ENCODE measurements at places on chromosomes 12 and 14.

DNA sequence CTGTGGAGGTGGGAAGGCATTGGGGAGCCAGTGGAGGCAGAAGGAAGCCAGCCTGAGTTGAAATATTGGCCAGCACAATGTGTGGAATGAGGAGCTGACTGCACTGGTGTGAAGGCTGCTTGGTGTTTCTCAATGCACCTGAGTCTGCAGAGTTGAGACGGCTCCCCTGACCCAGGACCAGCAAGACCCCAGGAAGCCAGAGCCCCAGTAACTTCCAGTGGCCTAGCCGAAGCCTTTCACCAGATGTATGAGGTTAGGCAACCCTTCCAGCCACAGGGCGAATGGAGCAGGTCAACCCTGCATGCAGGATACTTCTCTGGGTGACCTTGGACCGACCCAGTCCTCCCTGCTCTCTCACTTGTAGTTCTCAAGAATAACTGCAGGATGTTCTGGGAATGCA is 12.9 kb upstream of the KRT73 start:
- DNase-seq: no peak

- DNase-seq: peak; percentile 25
Observed at GRCh38 chr14:65847075-65847847, 434.7 kb downstream of the FUT8 start.

DNA sequence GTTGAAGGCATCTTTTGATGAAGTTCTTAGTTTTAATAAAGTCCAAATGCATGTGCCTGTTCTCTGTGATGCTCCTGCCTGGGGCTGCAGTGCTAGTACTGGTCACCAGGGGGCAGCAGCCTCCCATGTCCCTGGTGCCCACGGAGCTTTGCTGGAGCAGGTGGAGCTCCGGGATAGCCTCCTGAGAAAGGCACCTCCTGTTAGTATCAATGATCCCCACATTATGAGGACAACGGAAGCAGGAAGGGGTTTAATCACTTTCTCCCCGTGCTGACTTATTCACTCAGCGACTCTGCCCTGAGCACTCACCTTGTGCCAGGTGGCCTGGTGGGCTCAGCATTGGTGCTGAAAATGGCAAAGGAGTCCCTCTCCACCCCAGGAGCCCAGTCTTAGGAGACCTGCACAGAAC is 123.0 kb upstream of the PZP start:
- DNase-seq: peak; percentile 79

DNA sequence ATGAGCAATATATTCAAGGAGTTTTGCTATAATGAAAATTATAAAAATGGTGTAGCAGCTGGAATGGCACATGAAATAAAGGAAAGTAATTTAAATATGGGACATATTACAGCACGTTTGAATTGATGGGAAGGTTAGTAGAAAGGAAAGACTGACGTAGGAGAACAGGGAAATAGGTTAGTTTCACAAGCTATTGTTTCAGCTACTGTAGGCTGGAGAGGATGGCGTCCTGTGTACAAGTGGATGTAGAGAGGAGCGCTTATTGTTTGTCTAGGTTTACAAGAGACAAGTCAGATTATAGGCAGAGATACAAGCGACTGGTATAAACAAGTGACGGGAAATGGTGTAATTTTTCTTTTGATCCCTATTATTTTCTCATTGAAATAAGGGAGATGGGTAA is 431.2 kb upstream of the PDE3A start:
- no peak for DNase-seq

GRCh38 chr12:11981121-11981733 is 89.5 kb upstream of the BCL2L14 start:
- DNase-seq: no peak

GRCh38 chr14:92726135-92726932 is 22.1 kb downstream of the LGMN start:
- peak; percentile 85 for DNase-seq

- no peak for DNase-seq
Observed at GRCh38 chr12:109757671-109758265, 44.1 kb downstream of the FAM222A start.

DNA sequence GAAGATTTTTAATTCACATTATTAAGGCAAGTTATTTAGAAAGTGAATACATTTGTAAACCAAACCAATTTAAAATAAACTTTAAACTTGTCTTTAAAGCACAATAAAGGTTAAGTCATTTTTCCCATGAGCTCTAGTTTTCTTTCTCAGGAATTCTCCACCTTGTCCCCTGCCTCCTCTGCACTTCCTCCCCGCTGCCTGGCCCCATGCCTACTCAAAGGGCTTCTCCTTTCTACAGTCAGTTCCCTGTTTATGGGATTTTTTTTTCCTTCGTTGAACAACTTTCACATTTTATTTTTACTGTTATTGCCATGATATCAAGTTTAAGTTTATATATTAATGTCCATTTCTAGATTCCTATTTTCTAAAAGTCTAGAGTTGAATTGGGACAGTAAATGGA is 223.0 kb downstream of the SLC25A21 start:
- no peak for DNase-seq

DNA sequence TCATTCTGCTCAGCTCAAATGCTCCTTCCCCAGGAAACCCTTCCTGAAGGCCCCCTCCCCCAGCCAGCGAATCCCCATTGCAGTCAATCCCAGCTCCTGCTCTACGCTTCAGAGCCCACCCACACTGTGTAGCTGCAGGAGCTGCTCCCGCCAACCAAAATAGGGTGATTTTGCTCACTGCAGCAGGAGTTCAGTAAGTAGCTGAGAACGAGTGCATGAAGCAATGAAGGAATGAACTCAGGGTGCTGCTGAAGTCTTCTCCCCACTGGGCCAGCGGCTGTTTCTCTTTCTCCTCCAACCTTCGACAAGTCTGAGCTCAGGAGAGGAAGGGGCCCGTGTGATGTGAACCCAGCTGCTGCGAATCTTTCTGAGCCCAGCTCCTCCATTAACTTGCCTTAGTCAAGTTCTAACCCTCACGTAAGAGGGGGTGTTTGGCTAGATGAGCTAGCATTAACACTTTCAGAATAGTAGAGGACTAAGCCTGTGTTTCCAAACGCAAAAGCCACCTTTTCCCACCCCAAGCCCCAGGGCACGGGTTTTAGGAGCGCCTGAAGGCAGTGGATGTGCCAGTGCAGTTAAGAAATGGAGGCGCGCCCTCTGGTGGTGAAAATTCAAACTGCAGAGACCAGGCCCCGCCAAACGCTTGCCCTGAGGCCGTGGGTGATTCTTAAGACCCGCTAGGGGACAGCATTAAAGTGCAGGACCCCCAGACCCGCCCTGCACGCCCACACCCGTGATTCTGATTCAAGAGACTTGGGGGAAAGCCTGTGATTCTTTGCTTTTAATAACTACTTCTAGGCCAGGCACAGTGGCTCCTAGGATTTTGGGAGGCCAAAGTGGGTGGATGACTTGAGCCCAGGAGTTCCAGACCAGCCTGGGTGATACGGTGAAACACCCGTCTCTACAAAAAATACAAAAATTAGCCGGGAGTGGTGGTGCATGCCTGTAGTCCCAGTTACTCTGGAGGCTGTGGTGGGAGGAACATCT is 11.9 kb upstream of the SERPINA4 start:
- DNase-seq: peak; percentile 47

DNA sequence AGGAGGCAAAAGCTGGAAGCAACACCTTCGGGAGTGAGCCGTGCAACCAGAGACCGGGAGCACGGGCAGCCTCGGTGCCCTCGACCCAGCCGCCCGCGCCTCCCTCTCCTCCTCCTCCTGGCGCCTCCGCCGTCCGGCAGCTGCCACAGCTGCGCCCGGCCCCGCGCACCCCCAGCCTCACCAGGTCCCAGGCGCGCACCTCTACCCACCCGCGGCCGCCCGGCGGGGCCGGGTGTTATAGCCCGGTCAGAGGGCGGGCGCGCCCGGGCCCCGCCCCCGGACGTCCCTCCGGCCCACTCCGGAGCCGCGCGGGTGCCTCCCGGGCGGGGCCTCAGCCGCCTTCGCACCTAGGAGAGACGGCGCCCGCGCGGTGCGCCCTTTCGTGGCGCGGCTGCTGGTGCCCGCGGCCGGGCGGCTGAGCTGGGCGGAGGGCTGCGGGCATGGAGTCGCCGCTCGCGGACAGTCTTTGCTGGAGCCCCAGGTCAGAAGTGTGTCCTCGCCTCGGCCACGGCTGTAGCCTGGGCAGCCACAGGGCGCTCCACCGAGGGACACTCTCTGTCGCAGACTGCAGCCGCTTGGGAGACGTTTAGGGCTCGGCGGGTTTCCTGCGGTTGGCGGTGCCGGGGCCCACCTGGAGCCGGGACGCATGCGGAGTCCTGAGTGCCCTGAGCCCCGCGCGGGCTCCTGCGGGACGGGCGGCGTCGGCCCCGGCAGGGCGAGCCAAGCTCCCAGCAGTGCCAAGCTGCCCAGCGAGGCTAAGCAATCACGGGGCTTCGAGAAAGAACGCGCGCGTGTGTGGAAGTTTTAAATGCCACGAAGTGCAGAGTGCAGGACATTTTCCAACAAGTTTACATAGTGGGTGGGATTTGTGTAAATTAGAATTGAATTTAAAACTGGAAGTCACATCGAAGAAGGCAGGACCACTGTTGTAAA is at the start of gene CPM:
CPM (minus strand) TSS at position 211 of the 933 bp plus-strand sequence. CDS start 334 bp downstream, outside the sequence.
- DNase-seq: peak; percentile 72

DNA sequence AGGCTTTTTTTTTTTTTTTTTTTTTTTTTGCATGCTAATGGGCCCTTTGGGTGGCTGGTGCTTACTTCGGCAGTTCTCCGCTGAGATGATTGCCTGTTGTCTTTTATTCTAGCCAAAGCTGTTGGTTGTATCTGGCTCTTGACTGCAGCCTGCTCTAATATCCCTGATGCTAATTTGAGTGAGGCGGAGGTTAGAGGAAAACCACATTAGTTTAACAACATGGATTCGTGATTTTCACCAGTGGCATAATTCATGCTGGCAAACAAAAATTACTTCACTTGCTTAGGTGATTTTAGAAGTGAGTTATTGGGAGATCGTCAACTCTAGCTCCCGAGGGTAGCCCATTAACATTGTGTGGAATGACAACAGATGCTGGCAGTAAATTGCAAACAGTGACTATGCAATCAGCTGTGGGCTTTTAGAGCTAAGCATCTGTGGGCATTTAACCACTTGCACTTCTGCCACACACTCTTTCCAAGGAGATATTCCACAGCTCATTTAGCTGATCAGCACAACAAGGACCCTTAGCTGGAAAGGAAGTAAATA is 97.6 kb upstream of the ZDHHC17 start:
- DNase-seq: no peak

GRCh38 chr12:111093428-111094142 is 173.2 kb upstream of the MYL2 start:
- DNase-seq: no peak

DNA sequence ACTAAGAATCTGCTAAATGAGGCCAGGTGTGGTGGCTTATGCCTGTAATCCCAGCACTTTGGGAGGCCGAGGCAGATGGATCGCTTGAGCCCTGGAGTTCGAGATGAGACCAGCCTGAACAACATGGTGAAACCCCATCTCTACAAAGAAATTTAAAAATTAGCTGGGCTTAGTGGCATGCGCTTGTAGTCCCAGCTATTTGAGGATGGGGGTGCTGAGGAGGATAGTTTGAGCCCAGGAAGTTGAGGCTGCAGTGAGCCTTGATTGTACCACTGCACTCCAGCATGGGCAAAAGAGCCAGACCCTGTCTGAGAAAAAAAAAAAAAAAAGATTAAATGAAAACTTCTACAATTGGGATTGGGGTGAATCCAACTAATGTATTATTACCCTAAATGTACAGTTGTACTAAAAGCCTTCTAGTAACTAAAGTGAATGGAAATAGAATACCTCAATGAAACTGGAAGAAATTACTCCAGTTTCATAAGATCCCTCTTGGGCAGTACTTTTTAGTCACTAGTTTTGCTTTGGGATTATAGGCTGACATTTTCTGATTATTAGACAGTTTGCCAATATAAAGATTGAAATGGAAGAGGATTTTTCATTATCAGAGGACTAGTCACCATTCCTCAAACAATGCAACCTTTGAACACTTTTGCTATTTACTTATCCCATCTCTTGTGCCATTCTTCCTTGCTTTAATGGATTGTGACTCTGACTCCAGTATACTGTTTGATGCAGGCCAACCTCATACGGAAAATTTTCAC is 14.3 kb downstream of the COCH start:
- DNase-seq: no peak

DNA sequence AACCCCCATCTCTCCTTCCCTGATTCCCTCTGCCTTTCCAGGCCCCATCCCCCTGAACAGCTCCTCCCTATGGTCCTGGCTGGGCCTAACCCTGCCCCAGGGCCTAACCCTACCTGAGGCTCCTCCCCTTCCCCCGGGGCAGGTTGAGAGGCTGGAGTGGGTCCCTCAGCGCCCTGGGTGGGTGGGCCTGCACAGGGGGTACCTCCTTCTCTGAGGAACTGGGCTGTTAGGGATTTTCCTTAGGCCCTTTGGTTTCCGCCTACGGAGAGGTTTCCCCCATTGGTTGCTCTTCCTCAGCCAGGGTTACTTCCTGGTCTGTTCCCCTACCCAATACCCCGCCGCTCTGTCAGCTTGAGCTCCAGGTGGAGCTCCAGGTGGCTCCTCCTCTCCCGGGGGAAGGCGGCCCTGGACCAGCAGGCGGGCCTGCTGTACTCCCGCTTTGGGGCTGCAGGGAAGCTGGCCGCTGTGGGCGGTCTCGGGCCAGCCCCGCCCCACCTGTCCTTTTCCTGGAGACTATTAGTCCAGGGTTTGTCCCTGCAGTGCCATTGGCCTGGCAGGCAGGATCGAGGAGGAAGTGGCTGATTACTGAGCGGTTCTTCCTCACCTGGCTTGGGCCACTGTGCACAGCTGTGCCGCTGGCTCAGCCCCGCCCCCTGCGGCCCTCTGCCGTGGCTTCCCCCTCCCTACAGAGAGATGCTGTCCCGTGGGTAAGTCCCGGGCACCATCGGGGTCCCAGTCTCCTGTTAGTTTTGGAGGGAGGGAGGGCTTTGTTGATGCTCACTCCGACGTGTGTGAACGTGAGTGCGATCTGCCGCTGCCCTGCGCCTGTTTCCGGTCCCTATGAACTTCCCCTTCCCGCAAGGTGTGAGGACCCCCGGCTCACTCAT is 2.5 kb downstream of the C12orf57 start:
- peak; percentile 92 for DNase-seq

DNA sequence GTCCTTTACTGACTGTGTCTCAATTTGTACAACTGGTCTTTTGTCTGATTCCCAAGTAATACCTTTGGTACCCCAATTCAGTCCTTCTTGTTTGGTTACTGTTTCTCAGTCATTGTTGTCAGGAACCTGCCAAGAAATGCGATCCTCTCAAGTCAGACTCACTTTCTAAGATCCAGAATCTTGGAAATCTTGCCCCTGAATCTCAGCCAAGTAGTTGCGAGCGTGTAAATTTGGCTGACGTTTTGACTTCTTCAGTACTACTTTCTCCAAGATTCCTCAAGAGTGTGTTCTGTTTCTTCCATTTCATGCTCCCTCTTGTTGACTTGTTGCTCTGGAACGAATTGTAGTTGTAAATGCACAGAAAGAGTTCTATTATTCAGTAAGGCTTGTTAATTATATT is 114.0 kb downstream of the MSRB3 start:
- no peak for DNase-seq

DNA sequence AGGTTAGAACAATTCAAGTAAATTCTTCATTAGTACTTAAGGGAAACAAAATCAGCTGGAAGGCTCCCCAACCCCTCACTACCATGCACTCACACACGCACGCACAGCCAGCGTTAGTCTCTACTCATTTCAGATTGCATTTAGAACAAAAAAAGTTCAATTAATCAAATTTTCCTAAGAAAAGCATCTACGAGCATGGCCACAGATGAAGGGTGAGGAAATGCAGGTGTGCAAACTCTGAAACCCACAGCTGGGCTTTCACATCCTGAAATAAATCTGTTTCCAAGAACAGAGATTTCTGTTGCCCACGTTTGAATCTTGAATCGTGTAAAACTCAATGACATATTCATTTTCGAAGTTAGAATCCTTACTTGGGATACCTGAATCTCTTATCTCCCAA is 62.6 kb downstream of the SEL1L start:
- DNase-seq: no peak
